Non-pigmented ciliary epithelial cell (primary cell): ENCODE measurements at places on chromosomes 13 and 19.

GRCh38 chr19:18737337-18737953, 53.7 kb downstream of the COMP start:
- no peak for DNase-seq

- no peak for DNase-seq
These were observed 15.6 kb downstream of the KPNA3 start for GRCh38 chr13:49776871-49777270.

DNA sequence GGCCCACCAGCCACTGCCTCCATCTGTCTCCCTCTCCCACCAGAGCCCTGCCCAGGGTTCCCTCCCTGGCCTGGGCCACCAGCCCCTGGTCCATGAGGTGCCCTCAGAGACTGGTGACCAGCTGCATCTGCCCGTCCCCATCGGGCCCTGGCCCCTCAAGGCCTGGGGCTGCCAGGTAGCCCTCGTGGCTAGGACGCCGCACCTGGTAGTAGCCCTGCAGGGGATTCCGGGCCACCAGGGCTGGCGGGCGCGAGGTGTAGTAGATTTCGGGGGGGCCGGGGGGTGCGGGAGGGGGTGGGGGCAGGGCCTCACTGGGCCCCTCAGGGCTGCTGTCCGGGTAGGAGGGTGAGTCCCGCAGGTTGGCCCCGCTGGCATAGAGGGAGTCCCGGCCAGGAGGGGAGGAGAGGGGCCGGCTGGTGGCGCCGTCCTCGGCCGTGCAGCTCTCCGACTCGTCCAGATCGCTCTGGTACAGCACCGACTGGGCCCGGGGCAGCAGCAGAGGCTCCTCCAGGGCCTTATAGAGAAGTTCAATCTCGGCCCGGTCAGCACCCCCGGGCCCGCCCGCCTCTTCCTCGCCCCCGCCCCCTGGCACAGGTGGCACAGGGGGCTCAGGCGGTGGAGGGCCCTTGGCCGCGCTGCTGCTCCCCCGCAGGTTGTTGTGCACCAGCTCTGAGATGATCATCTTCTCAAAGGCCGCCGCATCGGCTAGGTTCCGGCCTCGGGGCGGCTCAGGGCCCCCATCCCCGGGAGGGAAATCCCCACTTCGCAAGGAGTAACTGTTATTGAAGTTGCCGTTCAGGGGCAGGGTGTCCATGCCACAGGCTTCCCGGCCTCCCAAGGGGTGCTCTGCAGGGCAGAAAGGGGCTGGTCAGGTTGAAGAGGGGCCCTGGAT, 14.6 kb upstream of the ASF1B start:
- DNase-seq = no peak

DNA sequence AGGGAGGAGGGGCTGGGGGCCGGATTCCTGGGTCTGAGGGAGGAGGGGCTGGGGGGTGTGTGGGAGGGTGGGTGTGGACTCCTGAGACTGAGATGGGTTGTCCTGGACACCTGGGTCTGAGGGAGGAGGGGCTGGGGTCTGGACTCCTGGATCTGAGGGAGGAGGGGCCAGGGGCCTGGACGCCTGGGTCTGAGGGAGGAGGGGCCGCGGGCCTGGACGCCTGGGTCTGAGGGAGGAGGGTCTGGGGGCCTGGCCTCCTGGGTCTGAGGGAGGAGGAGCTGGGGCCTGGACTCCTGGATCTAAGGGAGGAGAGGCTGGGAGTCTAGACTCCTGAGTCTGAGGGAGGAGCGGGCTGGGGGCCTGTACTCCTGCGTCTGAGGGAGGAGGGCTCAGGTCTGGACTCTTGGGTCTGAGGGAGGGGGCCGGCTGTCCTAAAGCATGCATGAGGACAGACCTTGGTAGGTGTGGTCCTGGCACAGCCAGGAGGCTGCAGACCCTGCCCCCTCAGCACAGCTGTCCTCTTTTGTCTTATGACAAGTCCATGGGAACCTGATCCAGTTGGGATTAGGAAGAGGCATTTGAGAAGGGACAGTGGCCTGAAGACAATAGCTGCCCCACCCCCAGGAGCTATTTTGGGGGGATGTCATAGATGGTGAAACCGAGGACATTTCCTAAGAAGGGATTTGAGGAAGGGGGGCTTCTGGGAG, 1.3 kb downstream of the TNNT1 start:
- no peak for DNase-seq

GRCh38 chr13:35190241-35190640, 248.2 kb downstream of the NBEA start:
- DNase-seq = no peak

DNA sequence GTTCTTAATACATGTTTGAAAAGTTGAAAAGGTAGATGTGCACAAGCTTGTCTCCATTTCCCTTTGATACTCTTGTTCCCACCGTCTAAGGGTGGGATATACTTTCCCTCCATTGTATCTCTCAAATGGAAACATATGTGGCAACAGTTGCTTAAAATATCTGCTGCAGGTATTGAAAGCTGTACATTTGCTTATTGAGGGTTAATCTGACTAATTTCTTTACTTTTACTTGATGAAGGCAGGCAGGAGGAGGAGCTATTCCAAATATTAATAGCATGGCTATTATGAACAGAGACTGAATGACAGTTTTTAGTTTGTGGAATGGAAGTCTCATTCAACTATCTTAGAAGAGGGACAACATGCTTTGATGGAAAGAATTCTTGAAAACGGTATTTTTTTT, 103.8 kb downstream of the SLC10A2 start:
- no peak for DNase-seq

- DNase-seq = no peak
These were observed 536.7 kb upstream of the HTR2A start for GRCh38 chr13:47433461-47434005.

DNA sequence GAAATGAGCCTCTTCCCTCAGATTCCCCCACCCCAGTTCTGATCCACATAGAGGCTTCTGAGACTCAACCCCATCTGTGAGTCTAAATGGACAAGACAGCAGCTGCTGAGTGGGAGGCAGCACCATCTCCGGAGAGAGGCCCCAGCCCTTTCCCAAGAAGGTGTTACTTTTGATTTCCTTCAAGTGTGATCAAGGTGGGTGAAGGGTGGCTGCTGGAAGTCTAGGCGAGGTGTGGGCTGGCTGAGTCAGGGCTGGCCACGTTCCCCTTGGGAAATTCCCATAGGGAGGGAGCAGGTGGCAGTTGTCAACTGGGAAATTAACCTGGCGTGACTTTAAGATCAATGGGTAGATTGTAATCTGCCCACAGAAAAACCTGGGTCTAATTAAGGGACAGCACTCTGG, 148.0 kb downstream of the FOXO1 start:
- DNase-seq = no peak

DNA sequence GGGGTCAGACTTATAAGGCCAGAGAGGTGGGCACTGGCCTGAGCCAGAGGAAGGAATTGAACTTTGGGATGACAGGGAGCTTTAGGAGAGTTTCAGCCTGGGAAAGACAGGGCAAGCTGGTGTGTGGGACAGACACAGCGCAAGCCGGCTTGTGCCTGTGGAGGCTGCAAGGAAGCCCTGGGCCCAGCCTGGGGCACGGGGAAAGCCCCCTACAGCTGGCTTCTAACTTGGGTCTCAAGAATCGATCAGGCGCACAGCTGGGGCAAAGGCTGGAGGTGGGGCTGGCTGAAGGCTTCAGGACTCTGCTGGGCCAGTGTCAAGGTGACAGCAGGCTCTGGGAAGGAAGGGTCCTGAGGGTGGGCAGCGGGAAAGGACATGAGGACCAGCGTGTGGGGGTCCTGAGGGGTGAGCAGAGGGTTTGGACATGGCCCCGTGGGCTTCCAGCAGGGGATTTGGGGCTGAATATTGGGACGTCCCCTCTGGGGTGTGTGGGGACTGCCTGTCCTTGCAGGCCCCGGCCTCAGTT, 3.0 kb downstream of the PTOV1 start:
- no peak for DNase-seq

GRCh38 chr13:81406639-81407292, 1065.8 kb upstream of the SPRY2 start:
- DNase-seq = no peak

DNA sequence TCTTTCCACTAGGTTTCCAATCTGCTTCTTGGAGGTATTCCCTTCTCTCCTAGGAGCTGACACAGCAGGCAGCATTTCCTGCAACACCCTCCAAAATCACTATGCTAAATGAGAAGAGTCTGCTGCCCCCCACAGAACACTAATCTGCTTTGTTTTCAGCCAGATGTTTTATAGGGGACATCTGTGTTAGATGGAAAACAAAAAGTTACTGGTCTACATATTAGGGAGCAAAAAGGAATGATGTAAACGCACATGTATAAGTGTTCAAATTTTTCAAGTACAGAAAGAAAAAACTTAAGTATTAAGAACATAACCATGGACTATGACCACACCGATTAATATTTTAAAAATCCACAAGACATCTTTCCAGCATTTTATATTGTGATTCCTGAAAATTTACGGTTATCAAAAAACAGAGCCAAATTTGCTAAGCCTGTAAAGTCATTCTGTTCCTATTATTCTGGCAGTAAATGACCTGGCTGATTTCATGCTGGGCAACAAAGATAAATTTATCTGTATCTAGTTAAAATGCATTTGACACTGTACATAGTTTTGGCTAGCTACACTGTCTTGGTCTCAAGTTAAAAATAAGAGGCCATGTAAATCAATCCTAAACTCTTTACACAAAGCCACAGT, 63.3 kb downstream of the DCLK1 start:
- DNase-seq = no peak

DNA sequence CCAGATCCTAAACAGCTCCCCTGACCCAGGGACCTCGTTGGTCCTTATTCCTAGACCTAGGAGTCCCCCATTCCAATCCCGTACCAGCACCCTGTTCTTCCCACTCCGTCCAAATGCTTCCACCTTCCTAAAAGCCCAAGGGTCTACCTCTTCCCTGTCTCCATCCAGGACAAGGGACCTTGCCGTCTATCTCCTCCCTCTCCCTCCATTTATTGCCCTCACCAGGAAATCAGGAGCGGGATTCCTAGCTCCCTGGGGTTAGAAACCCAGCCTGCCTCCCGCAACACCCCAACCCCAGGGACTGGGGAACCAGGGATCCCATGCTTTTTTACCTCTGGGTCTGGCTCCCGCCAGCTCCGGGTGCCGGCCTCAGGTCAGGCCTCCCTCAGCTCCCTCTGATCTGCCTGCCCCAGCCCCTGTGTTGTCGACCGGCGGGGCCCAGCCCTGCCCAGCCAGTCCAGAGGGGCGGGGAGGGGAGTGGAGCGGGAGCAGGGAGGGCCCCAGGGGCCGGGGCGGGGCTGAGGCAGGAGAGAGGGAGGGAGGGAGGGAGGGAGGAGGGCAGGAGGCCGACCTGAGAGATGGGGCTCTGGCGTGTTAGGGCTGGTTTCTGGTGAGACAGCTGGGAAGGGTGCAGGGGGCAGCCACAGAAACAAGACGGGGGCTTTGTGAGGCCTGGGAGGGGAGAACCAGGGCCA, at the start of gene B3GNT8:
B3GNT8 (minus strand) TSS at position 423 of the 695 bp plus-strand sequence. CDS start 596 bp downstream, outside the sequence.
- no peak for DNase-seq

DNA sequence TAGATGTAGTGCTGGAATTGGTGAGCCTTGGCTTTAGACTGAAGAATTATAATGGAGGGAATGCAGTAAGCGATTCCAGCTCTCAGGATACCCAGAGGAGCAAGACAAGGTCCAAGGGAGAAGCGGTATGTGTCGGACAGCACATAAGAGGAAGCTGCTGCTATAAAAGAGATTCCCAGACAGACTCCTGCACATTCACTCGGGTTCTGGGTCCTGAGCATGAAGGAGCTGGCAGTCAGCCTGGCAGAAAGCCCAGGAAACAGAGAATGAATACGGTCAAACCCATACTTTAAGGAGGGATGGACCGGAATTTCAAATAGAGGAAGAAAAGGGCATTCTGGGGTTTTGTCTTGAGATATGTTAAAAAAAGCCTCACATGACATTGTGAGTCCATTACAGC, 308.3 kb downstream of the DNAJC15 start:
- DNase-seq = no peak

DNA sequence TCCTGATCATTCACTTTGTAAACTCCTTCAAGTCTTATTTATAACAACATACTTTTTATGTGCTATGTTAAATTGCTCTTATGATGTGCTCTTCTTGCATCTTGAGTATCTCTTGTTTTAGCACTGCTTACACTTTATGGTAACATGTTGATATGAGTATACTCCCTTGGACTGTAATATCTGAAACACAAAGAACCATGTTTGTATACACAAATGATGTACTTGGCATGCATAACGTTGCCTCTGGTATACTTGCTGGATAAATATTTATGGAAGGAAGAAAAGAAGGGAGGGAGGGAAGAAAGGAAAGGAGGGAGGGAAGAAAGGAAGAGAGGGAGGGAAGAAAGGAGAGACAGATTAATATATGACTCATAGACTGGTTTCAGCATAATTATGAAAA, 333.2 kb downstream of the PCDH9 start:
- no peak for DNase-seq

DNA sequence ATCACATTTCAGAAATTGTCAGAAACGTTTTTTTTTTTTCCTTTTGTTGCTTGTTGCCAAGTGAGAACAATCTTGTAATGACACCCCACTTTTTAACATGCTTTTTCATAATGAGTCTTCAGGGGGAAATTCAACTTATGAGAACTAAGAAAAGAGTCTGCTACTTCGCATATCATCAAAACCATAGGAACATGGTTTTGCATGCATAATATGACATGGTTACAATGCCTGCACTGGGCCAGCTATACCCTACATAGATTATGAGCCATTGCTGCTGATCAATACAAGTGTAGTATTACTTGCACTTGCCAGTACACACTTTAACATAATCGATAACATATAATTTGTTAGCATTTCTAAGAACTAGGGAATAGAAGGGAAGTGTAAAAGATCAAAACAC, 191.0 kb upstream of the NBEA start:
- DNase-seq = no peak

DNA sequence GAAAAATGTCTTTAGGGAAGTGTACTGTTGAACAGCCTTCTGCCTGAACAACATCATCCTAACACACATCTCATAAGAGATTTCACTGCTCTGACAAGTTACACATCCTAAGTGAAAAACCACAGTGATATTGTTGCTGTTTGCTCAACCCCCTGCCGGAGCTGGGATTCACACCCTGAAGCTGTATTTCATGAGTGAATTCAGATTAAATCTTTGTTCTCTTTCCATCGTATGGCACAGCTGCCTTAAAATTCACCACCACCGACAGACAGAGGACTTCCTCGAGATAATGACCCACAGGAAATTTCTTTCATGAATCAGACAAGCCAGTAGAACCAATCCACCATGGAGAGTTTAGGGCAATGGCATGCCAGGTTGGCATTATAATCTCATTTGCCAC, 280.8 kb downstream of the DCT start:
- DNase-seq = no peak

DNA sequence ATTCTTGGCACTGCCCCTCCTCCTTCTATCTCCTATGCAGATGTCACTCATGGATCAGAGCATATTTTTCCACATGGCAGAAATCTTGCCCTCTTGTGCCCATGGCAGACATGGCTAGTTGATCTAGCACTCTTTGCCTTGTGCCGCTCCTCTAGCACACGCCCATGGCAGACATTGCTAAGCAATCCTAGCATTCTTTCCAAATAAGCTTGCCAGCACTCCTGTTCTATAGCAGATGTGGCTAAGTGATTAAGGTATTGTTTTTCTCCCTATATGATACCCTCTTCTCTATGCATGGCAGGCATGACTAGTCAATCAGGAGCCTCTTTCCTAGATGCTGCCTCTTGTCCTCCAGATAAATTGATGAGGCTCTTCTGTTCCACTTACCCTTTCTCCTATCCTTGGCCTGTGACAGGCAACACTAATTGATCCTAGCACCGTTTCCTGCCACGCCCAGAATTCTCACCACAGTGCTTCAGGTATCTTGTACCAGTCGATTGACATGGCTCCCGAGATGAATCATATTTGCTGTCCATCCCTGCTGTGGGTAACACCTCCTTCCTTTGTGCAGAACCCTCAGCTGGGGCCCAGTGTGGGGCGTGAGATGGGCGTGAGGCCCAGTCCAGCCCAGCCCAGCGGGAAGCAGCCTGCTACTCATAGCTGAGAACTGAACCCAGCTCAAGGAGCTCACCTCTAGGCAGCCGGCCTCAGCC, 26.9 kb downstream of the TMED1 start:
- no peak for DNase-seq
